ENCODE measurements at places on chromosomes 1 and 21. TPM values are rescaled to one million over a fixed set of nuclear protein-coding genes. Genes with fewer than 3 reads are reported as not detected.

DNA sequence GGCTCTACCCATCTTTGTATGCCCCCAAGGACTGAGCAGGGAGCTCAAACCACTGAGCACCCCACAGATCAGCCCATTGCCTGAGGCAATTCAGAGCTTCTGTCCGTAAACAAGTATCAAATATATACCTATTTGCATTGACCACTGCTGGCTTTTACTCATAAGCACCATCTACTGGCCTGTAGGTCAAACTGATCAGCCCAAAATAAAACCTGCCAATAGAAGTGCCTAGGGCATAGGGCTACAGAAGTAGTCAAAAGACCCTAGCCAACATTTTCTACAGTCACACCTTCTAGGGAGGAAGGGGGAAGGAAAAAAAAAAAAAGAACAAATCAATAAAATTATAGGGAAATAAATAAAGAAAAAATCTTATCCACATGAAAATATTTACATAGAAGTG is 5.3 kb upstream of the LCE3D start:
- H3K27me3 ChIP-seq: peaks cover 20% of the 10 kb centered on the region
- H3K27ac ChIP-seq: no peak overlapping the region
- no peaks in the 10 kb centered on the region for H3K4me1 ChIP-seq
- DNase-seq: no peak
- H3K36me3 ChIP-seq: no peaks in the 10 kb centered on the region

The NUF2 gene
- 64.9 TPM for total RNA-seq

- H3K27ac ChIP-seq: no peak overlapping the region
- H3K36me3 ChIP-seq: no peaks in the 10 kb centered on the region
- DNase-seq: no peak
- H3K27me3 ChIP-seq: no peaks in the 10 kb centered on the region
- H3K4me1 ChIP-seq: peaks cover 31% of the 10 kb centered on the region
- no peak overlapping the region for H3K4me3 ChIP-seq
These were observed 96.6 kb downstream of the FGGY start for GRCh38 chr1:59393211-59394180.

GRCh38 chr1:115726161-115726560 is 42.4 kb downstream of the CASQ2 start:
- H3K27me3 ChIP-seq: peaks cover 13% of the 10 kb centered on the region
- no peaks in the 10 kb centered on the region for H3K36me3 ChIP-seq
- H3K27ac ChIP-seq: no peak overlapping the region
- no peak for DNase-seq
- H3K4me3 ChIP-seq: no peak overlapping the region

- H3K4me3 ChIP-seq: no peak overlapping the region
- peaks cover 2% of the 10 kb centered on the region for H3K36me3 ChIP-seq
- H3K4me1 ChIP-seq: peaks cover 15% of the 10 kb centered on the region
- H3K27ac ChIP-seq: no peak overlapping the region
These were observed 10.0 kb upstream of the MPZL1 start for GRCh38 chr1:167711797-167712196.

DNA sequence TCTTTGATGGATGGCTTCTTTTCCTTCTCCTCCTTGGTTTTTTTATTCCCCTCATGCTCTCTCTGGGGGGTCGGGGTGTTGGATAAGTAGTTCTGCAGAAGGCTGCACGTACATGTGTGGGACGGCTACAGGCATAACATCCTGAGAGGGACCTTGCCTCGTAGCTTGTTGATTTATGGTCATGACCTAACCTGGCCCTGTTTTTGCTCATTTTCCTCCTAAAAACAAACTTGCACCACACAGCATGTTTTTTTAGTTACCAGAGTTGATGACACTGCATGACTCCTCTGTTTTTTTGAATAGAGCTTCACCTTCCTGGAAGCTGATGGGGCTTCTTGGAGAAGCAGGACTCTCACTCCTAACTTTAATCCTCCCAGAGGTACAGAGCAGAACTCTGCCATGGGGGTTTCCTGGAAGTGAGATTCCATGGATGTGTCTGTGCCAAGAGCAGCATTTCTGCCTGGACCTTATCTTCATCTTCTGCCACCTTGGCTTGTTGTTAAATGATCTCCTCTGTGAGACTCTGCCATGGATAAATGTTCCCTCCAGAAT is 114.7 kb downstream of the PAPPA2 start:
- no peak for DNase-seq
- no peaks in the 10 kb centered on the region for H3K36me3 ChIP-seq
- H3K4me3 ChIP-seq: no peak overlapping the region
- no peaks in the 10 kb centered on the region for H3K4me1 ChIP-seq
- H3K27me3 ChIP-seq: no peaks in the 10 kb centered on the region

- no peak for DNase-seq
- peaks cover 20% of the 10 kb centered on the region for H3K36me3 ChIP-seq
- H3K4me1 ChIP-seq: peaks cover 50% of the 10 kb centered on the region
- peak overlapping the region; percentile 93 for H3K27ac ChIP-seq
These were observed 2.7 kb upstream of the SAMSN1 start for GRCh38 chr21:14548779-14549178.

DNA sequence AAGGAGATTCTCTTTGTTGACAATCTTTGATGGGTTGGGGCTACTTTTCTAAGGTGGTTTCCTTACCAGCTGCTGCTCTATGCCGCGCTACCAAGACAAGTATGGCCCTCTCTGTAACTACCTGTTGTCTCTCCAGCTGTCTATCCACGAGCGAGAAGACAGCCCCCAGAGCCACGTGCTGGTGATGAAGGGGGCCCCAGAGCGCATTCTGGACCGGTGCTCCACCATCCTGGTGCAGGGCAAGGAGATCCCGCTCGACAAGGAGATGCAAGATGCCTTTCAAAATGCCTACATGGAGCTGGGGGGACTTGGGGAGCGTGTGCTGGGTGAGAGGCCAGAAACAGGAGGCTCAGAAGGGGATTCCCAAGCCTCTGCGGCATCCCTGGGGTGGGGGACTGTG is 14.4 kb downstream of the ATP1A2 start:
- no peaks in the 10 kb centered on the region for H3K4me1 ChIP-seq
- no peak for DNase-seq
- no peak overlapping the region for H3K4me3 ChIP-seq

DNA sequence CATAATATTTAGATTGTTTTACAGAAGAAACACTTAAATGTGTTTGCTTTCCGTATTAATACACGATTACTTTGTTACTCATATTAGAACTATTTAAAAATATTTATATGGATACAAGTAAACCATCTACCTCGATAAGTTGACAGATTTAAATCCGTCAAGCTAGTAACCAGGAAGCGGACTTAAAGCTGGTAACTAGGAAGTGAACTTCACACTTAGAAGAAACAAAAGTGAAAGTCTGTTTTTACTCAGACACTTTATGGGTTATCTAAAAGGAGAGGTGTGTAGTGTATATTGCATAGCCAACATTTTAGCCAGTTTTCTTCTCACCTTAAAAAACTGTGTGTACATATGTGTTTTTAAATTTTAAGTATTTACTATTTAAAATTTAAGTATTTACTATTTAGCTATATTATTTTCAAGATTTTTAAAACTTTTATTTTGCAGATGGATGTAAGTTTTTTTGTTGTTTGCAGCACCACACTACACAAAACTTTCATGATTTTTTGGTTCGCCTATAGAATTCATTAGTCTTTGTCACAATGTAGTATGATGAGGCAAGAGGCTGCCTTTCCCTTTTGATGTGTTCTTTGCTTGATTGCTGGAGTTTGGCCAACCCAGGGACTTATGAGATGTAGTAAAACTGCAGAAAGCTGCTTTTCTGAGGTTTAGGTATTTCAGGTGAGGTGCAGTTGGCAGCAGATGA is 2.7 kb downstream of the USP25 start:
- peaks cover 16% of the 10 kb centered on the region for H3K36me3 ChIP-seq
- peak overlapping the region; percentile 94 for H3K27ac ChIP-seq
- H3K4me3 ChIP-seq: peak overlapping the region; percentile 91
- peaks cover 44% of the 10 kb centered on the region for H3K4me1 ChIP-seq
- peaks cover 7% of the 10 kb centered on the region for H3K27me3 ChIP-seq
- no peak for DNase-seq

The C1orf50 gene
- total RNA-seq: 10.3 TPM

The NUP210L gene
- 0.09 TPM for total RNA-seq

The ANKRD35 gene
- total RNA-seq: 1.4 TPM

- H3K36me3 ChIP-seq: no peaks in the 10 kb centered on the region
- no peaks in the 10 kb centered on the region for H3K27me3 ChIP-seq
- H3K27ac ChIP-seq: no peak overlapping the region
- no peak overlapping the region for H3K4me3 ChIP-seq
- no peaks in the 10 kb centered on the region for H3K4me1 ChIP-seq
These were observed 459.7 kb downstream of the KIF26B start for GRCh38 chr1:245614476-245614875.

The CYP4A22 gene
- total RNA-seq: not detected

Measured in activated CD8-positive, alpha-beta memory T cell treated with anti-CD3 and anti-CD28 coated beads, Interleukin-2, amount 10 ng/mL, durations not matched to agents 7 days and 5 days (primary cell).